Dermis blood vessel endothelial cell (primary cell): ENCODE measurements at places on chromosomes 6 and 20. TPM values are rescaled to one million over a fixed set of nuclear protein-coding genes. Genes with fewer than 3 reads are reported as not detected.

POM121L2 gene
- total RNA-seq, result not detected in 2 replicates

ESF1 gene
- 14.0 and 14.3 TPM in 2 replicates for total RNA-seq

STK4 gene
- 24.4 and 26.2 TPM in 2 replicates for total RNA-seq

EYS gene
- not detected in 2 replicates for total RNA-seq

KIFC1 gene
- 12.4 and 34.3 TPM in 2 replicates for total RNA-seq

ERVFRD-1 gene
- total RNA-seq, result under 0.01 and 0.05 TPM in 2 replicates

PLCB4 gene
- 9.9 and 13.8 TPM in 2 replicates for total RNA-seq

GPR63 gene
- under 0.01 and 0.09 TPM in 2 replicates for total RNA-seq

PNLDC1 gene
- total RNA-seq, result 0.51 TPM in 1 of 2 replicates, not detected in the other

GTSF1L gene
- total RNA-seq, result not detected in 2 replicates

STX11 gene
- total RNA-seq, result 16.7 and 17.2 TPM in 2 replicates

SOX18 gene
- total RNA-seq, result 82.5 and 123 TPM in 2 replicates

EFCAB8 gene
- total RNA-seq, result under 0.01 and 0.05 TPM in 2 replicates

KIAA0408 gene
- under 0.01 TPM in 1 of 2 replicates, not detected in the other for total RNA-seq

SF3B5 gene
- total RNA-seq, result 69.7 and 124 TPM in 2 replicates

SLC52A3 gene
- total RNA-seq, result 0.23 TPM in 1 of 2 replicates, not detected in the other

FAM217A gene
- total RNA-seq, result not detected in 2 replicates

PDYN gene
- total RNA-seq, result not detected in 2 replicates

KCNK16 gene
- not detected in 2 replicates for total RNA-seq

BMP5 gene
- total RNA-seq, result not detected in 2 replicates

SLC12A5 gene
- total RNA-seq, result 0.17 and 0.47 TPM in 2 replicates

ZKSCAN3 gene
- 6.3 and 9.7 TPM in 2 replicates for total RNA-seq

AGPAT4 gene
- 11.3 and 15.3 TPM in 2 replicates for total RNA-seq

SPEF1 gene
- total RNA-seq, result 0.05 TPM in 1 of 2 replicates, not detected in the other

ATAT1 gene
- total RNA-seq, result 3.4 and 3.7 TPM in 2 replicates

ACSS2 gene
- 72.3 and 102 TPM in 2 replicates for total RNA-seq

VNN1 gene
- not detected in 2 replicates for total RNA-seq

FOXF2 gene
- not detected in 2 replicates for total RNA-seq
